Vagina (tissue), 2 donors: ENCODE measurements at places on chromosomes 7 and 10.

GRCh38 chr10:96448021-96448457 lies 65.7 kb downstream of the TLL2 start:
- H3K4me3 ChIP-seq: no peak overlapping the region
- H3K4me1 ChIP-seq: no peaks in the 10 kb centered on the region
- no peaks in the 10 kb centered on the region for H3K27me3 ChIP-seq
- H3K36me3 ChIP-seq: no peaks in the 10 kb centered on the region
- no peak overlapping the region for H3K27ac ChIP-seq

- H3K4me1 ChIP-seq: no peaks in the 10 kb centered on the region
- no peak overlapping the region for H3K27ac ChIP-seq
- no peaks in the 10 kb centered on the region for H3K36me3 ChIP-seq
- H3K27me3 ChIP-seq: no peaks in the 10 kb centered on the region
- no peak for DNase-seq
- H3K4me3 ChIP-seq: no peak overlapping the region
Measured at GRCh38 chr10:72499701-72500100, 126.2 kb downstream of the MICU1 start.

DNA sequence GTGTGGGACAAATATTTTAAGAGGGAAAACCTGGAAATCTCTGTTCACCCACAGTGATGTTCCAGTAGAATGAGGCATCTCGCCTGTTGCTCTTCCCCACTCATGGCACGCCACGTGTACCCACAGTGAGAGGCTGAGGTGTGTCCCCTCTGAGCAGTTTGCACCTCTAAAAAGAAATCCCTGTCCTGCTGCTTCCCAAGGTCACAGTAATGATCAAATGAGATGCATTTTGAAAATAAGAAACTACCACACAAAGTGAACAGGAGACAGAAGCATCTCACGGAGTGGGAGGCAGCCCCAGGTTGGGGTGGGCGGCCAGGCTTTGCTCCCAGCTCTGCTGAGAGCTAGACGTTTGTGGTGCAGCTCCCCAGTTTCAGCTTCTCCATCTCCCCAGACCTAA lies 12.4 kb upstream of the ZNF777 start:
- peak; percentile 76 for DNase-seq
- peaks cover 48% of the 10 kb centered on the region for H3K36me3 ChIP-seq
- H3K27ac ChIP-seq: no peak overlapping the region
- no peaks in the 10 kb centered on the region for H3K4me1 ChIP-seq
- H3K27me3 ChIP-seq: no peaks in the 10 kb centered on the region

- no peaks in the 10 kb centered on the region for H3K27me3 ChIP-seq
- H3K4me3 ChIP-seq: no peak overlapping the region
- H3K27ac ChIP-seq: no peak overlapping the region
- peaks cover 64% of the 10 kb centered on the region for H3K36me3 ChIP-seq
- DNase-seq: no peak
Measured at GRCh38 chr7:151139071-151139790, 28.3 kb downstream of the GBX1 start.

- H3K4me3 ChIP-seq: no peak overlapping the region
- no peaks in the 10 kb centered on the region for H3K4me1 ChIP-seq
- H3K27me3 ChIP-seq: no peaks in the 10 kb centered on the region
- DNase-seq: no peak
- H3K27ac ChIP-seq: no peak overlapping the region
Measured at GRCh38 chr7:98970805-98971204, 92.5 kb downstream of the TRRAP start.

DNA sequence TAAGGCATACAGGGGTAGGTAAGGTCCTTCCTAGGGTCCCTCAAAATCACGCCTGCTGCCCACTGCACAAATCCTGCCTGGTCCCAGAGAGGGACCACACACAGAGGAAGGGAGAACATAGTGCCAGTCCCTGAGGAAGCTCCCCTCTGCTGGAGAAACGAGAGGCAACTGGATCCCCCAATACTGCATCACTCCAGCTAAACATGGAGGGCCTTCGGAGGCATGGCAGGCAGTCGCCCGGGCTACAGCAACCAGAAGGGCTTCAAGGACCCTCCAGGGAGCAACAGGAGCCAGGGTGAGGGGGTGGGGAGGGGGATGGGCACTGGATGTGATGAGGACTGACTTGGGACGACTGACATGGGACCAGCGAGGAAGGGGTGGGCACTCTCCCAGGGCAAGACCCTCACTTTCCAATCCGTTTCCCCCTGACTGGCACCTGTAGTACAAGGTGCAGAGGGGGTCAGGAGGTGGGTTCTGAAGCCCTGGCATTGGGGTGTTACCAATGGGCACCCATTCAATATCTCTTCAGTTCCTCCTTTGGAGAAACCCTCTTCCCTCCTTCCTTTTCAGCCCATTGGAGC lies 21.7 kb downstream of the DDIT4 start:
- no peak for DNase-seq
- H3K4me1 ChIP-seq: peaks cover 22% of the 10 kb centered on the region
- no peaks in the 10 kb centered on the region for H3K27me3 ChIP-seq
- peak overlapping the region; percentile 19 for H3K27ac ChIP-seq
- H3K36me3 ChIP-seq: no peaks in the 10 kb centered on the region
- no peak overlapping the region for H3K4me3 ChIP-seq

DNA sequence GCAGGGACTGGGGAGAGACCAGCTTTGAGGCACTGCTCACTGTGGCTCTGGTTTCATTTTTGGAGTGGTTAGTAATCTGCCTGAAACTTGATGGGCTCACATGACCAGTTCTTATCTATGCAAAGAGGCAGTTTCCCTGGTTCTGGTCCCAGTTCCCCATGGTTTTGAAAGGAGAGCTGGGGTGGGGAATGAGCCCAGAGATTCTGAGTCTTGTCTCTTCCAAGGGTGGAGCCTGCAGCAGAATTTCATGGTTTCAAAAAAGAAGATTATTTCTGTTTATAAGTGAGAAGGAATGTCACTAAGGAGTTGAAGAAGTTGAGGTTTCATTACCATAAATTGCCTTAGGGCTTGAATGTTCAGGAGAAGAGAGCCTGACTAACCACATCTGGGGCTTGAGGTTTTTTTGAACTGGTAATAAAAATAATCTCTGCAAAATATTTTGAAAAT lies 190.2 kb upstream of the HABP2 start:
- no peaks in the 10 kb centered on the region for H3K27me3 ChIP-seq
- H3K4me1 ChIP-seq: peaks cover 34% of the 10 kb centered on the region
- no peaks in the 10 kb centered on the region for H3K36me3 ChIP-seq
- no peak overlapping the region for H3K27ac ChIP-seq
- no peak overlapping the region for H3K4me3 ChIP-seq
- DNase-seq: no peak

- H3K36me3 ChIP-seq: no peaks in the 10 kb centered on the region
- no peak overlapping the region for H3K27ac ChIP-seq
- H3K4me1 ChIP-seq: peaks cover 26% of the 10 kb centered on the region
- DNase-seq: no peak
Measured at GRCh38 chr10:61787170-61787569, 114.3 kb upstream of the ARID5B start.

GRCh38 chr10:30510932-30511700 lies 77.1 kb downstream of the MAP3K8 start:
- no peak for DNase-seq
- no peaks in the 10 kb centered on the region for H3K27me3 ChIP-seq
- H3K36me3 ChIP-seq: no peaks in the 10 kb centered on the region

DNA sequence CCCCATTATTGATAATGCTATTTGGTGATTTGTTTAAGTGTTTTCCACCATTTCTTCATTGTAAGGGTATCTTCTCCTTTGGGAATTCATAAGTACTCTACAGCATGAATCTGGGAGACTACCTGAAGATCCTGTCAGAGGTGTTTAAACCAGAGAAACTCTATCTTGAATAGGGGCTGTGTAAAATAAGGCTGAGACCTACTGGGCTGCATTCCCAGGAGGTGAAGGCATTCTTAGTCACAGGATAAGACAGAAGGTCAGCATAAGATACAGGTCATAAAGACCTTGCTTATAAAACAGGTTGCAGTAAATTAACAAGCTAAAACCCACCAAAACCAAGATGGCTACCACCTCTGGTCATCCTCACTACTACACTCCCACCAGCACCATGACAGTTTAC lies 13.4 kb upstream of the OR2A5 start:
- DNase-seq: no peak
- H3K4me3 ChIP-seq: no peak overlapping the region
- H3K27me3 ChIP-seq: no peaks in the 10 kb centered on the region
- no peaks in the 10 kb centered on the region for H3K4me1 ChIP-seq
- H3K36me3 ChIP-seq: no peaks in the 10 kb centered on the region

DNA sequence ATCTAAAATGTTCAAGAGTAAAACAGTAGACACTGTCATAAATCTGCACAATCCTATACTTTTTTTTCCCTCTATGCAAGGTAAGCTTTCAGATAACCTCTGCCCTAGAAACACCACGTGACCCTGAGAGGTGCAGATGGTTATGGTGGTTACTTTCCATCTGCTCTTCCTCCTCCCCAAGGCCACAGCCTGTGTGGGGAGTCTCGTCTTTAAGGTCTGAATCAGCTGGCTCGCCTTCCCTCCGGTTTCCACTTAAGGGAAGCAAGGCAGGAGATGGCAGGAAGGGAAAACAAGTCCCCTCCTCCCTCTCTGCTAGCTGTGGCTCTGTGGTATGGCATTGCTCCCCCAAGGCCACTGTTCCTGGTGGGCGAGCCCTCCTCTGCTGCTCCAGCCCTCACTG lies 181.8 kb downstream of the GLI3 start:
- DNase-seq: no peak
- no peaks in the 10 kb centered on the region for H3K36me3 ChIP-seq
- H3K4me1 ChIP-seq: no peaks in the 10 kb centered on the region
- no peaks in the 10 kb centered on the region for H3K27me3 ChIP-seq
- no peak overlapping the region for H3K4me3 ChIP-seq
